Stimulated activated CD4-positive, alpha-beta T cell treated with anti-CD3 and anti-CD28 coated beads, Interleukin-2, amount 100 ng/mL, for 24 hours (primary cell): ENCODE measurements at places on chromosomes 12 and 14.

DNA sequence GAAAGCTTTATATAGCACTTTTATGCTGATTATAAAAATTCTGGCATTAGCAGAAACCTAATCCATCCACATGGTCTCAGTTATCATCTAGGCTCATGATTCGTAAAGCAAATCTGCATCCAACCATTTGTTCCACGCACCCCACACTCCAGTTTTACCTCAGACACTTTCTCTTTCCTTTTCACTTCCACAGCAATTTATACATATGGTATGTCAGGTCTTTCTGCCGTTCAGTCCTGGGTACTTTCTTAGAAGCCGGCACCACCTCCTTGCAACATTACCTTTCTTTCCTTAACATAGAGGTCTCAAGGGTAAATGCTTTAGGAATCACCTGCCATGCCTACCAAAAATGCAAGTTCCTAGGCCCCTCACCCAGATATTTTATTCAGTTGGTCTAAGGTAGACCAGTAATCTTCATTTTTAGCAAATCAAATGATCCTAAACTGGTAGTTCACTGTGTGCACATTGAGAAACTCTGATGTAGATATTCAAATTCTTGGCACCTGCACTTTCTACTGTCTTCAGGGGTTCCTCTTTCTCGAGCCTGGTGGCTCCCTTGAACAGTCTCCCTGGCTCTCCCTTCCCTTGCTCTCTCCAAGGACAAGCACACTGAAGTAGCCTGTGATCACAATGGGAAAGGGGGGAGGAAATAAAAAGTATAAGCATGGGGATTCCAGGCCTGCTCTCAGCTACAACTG lies 2.8 kb upstream of the KRAS start:
- DNase-seq: no peak

GRCh38 chr14:55418411-55418810 lies 6.8 kb upstream of the ATG14 start:
- DNase-seq: no peak

DNA sequence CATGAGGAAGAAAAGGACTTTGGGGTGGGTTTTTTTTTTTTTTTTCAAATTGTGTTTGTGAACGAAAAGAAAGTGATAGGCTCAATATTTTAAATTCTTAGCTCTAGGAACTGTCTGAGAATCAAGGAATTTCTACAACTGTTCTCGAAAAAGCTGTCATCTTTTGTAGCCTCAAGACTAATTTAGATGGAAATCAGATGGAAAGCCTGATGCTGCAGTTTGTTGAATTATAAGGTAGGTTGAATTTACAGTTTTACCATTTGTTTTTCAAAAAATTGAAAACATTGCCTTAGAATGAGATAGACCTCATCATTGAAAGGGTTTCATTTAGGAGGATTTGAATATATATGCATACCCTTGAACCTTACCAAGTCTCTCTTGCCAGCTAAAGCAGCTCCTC lies 109.3 kb upstream of the TRHDE start:
- no peak for DNase-seq

GRCh38 chr12:125412506-125412905 lies 347.3 kb downstream of the AACS start:
- no peak for DNase-seq

- no peak for DNase-seq
Measured at GRCh38 chr12:6178981-6179761, 21.0 kb upstream of the CD9 start.
